ENCODE measurements at places on chromosomes 12 and 14.

DNA sequence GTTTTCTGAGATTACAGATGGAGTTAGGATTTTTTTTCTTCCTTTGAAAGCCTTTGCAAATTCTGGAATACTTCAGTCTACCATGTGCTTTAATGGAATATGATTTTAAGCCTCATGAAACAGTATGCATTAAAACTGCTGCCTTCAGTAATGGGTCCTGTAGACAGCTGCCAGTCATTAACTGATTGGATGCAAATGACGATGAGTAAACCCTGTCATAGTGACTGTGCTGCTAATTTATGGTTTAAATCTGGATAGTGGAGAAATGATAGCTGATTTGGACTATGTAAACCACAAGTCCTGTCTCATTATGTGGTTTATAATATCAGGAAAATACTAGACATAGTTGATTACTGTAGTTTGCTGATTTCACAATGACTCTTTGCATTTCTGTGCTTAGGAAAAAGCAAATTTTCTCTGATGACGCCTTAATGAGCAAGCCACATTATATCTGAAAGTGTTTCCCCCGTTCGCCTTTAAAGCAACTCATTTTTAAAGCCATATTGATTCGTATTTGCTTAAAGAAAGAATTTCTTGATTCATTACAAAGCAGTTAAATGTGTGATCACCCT lies 217.6 kb downstream of the TMTC2 start:
- peak; percentile 54 for DNase-seq

DNA sequence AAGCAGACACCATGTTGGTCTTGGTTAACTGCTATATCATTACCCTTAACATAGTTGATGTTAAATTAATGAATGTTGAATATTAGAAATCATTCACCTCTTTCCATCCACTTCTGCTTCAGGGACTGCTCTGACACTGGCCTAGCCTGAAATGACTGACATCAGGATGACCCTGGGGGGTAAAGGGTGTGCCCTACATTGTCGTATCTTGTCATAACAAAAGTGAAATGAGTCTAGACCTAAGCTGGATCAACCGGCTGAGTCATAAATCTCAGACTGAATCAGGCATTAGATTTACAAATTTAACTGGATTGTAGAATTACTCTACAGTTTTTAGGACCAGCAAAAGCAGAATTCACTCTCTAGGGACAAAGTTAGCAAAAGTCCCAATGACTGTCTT lies 35.3 kb downstream of the KICS2 start:
- DNase-seq = no peak

DNA sequence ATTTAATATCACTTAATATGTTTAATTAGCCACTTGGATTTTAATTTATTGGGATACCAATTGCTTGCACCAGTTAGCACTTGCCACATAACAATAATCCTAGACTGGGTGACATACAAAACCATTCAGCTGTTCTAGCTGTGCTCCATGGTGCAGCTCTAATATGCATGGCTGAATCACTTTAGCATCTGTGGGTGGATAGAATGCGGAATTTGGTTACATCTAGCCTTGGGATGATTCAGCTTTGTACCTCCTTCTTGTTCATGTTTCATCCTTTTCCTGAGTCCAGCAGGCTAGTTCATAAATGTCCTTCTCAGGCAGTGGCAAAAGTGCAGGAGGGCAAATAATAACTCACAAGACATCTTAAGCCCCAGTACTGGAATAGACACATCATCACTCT lies 1263.0 kb downstream of the LRFN5 start:
- DNase-seq = peak; percentile 1

- no peak for DNase-seq
Measured at GRCh38 chr12:132493482-132494178, 3.7 kb downstream of the FBRSL1 start.

GRCh38 chr12:47273191-47273626 lies 193.4 kb upstream of the AMIGO2 start:
- DNase-seq = no peak

- DNase-seq = no peak
Measured at GRCh38 chr12:97985834-97986233, 523.2 kb downstream of the RMST start.

- no peak for DNase-seq
Measured at GRCh38 chr12:32043928-32044549, 62.6 kb upstream of the BICD1 start.

DNA sequence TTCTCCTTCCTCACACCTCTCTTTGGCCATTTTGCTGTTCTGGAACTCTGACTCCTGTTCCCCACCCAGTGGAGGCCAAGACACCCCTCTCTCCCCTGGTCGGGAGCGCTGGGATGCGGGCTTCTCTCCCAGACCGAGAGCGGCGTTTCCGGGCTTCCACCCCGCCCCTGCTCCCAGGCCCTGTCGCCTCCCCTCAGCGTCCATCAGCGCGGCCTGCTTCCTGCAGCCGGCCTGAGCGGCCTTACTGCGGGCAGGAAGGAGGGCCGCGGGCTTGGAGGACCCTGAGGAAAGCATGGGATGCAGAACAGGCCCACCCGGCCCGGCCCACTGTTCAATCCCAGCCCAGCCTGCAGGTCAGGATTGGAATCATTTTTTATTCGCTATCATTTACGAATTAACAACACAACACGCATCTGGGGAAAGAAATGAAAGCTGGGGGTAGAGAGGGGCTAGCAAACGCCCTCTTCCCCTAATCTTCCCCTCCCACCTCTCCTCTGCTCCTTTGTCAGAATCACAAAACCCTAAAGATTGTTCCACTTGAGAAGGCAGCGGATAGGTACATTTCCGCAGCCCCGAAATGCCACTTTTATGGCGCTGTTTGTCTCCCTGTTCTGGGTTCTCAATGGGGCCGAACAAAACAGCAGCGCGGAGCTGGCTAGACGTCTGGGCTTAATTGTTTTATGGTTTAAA lies 3.8 kb upstream of the HOXC8 start:
- DNase-seq = no peak

DNA sequence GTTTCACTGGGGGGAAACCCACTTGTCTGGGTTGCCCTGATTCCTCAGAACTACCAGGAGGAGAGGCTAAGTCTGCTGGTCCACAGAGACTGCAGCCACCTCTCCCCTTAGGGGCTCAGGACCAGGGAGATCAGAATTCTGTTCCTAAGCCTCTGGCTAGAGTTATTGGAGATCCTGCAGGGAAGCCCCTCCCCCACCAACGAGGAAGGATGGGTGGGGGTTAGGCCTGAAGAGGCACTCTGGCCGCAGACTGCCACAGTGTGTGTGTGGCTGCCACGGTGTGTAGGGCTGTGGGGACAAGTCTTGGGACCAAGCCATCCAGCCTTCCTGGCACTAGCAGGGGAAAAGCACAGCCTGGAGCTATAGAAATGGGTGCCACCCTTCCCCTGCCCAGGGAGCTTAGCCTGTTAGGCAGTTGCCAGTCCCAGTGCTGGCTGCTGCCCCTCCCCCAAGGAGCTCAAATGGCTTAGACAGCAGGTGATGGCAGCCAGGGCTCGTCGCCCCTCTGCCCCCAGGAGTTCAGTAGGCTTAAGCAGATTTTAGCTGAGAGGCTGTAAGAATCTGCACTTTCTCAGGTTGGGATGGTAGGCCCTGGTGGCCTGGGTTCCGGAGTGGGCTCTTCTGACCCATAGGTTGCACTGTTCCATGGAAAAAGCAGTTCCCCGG lies 107.7 kb downstream of the ERGIC2 start:
- no peak for DNase-seq

GRCh38 chr12:12024911-12025682 lies 45.6 kb upstream of the BCL2L14 start:
- DNase-seq = no peak

GRCh38 chr14:105710119-105711043 lies 184.0 kb downstream of the TMEM121 start:
- DNase-seq = no peak

GRCh38 chr12:55845785-55846496 lies 3.2 kb upstream of the MMP19 start:
- no peak for DNase-seq

GRCh38 chr12:51726931-51727330 lies 121.6 kb downstream of the FIGNL2 start:
- no peak for DNase-seq

GRCh38 chr14:69696633-69697557 lies 70.0 kb upstream of the SRSF5 start:
- peak; percentile 52 for DNase-seq

GRCh38 chr12:106648736-106649135 lies 65.9 kb downstream of the RFX4 start:
- DNase-seq = no peak

GRCh38 chr14:88488897-88489296 lies 65.9 kb downstream of the PTPN21 start:
- no peak for DNase-seq

- DNase-seq = peak; percentile 56
Measured at GRCh38 chr12:110743571-110744093, 941 bp upstream of the PPP1CC start.

DNA sequence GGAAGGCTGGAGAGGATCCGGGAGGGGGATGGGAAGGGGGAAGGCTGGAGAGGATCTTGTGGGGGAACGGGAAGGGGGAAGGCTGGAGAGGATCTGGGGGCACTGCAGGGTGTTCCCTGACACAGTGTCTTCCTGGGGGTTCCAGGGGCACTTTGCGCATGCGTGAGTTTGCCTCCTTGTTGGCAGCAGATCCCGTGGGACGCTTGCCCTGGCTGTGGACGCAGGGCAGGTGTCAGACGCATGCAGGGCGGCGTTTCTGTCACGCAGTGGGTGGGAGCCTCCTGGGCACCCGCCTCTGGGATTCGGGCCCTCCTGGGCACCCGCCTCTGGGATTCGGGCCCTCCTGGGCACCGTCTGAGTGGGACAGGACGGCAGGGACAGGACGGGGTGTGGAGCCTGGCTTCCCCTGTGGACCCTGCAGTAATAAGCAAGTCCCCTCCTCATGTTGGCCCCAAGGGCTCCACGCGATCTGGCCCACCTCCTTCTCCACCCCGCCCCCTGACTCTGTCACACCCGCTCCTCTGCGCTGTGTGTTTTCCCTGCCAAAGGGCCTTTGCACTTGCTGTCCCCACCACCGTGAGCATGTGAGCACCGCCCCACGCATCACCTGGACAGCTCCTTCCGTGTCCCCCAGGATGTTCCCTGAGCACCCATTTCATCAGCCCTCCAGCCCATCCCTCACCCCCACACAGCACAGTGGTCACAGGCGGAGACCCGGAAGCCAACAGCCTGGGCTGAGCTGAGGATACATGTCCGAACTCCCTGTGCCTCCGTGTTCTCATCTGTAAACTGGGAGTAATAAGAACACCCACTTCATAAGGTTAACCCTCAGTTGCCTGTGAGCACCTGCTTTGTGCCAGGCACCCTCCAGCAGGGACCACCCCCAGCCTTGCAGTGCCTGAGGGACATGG lies 4.4 kb downstream of the MMP17 start:
- DNase-seq = peak; percentile 73

GRCh38 chr12:78101946-78102635 lies 271.4 kb downstream of the NAV3 start:
- DNase-seq = no peak

DNA sequence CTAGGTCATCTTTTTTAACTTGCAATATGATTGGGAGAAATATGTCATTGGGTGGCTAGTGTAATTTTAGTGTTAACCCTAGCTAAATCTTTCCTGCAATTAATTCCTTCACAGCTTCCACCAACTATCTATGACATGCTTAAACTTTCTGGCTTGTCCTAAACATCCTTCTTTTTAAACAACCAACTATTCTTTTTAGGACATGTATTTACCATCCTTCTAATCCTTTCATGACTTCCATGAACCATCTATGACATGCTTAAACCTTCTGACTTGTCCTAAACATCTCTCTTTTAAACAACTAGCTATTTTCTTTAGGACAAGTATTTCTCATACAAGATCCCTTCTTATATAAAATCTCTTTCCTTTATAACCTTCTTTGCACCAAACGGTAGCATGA lies 179.6 kb upstream of the PDZRN4 start:
- DNase-seq = no peak

- DNase-seq = peak; percentile 27
Measured at GRCh38 chr14:92400579-92401444, 77.8 kb downstream of the SLC24A4 start.

DNA sequence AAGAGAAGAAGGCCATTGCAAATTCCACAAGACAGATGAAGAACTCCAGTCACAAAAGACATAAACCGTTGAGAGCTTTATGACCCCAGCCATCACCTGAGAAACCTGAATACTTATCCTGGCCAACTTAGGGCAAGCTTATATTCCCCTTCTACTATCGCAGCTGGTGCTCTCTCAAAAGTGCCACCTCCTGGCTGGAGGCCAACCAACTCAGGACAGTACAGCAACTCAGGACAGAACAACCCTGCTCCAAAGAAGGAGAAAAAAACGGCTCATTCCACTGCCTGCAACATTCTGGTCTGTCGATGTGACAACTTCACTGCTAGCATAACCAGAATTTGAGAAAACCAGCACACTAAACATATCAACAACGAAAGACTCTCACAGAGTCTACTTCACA lies 9.7 kb upstream of the KRT6B start:
- DNase-seq = no peak

DNA sequence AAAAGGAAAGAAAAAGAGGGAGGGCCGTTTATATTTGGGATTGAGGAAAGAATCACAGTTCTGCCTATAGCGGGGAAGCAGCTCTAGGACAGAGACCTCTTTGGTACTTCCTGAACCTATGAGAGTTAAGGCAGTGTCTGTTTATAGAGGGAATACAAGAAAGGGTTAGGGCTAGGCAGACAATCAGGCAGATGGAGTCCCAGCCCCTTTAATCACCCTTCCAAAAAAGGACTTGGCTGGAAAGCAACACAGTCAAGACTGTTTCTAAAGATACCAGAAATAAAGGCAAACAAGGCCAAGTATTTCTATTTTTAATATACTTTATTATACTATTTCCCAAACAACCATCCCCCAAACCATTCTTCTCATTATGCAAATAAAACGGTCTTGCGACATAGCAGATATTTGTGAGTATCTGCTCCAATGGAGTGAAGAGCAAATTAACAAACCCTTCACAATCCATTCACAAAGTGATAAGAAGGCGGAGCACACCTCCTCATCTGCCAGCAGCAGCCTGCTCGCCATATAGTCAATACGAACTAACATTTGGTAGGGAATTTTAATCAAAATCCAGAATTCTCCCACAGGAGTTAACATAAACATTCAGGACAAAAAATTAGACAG lies 697 bp upstream of the GRIP1 start:
- no peak for DNase-seq

GRCh38 chr12:50174971-50175715 lies 8.0 kb upstream of the CERS5 start:
- peak; percentile 78 for DNase-seq

DNA sequence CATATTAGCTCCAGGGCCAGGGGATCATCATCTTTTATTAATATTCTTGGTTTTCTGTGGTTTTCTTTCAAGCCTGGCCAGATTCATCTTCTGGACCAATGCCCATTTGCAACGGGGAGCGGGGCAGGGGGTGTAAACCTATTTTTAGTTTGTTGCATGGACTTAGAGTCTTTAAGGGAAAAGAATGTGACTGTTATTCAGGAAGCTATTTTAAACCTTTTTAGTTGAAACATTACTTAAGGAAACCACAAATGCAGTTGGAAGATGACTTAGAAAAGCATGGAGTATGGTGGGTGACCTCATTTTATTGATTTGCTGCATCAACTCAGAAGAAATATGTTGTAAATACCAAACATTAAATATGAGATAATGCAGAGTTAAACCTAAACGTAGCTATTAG lies 368.4 kb upstream of the E2F7 start:
- no peak for DNase-seq

Measured in cardiac muscle cell (in vitro differentiated cells and primary cell).